ENCODE measurements at places on chromosomes 6 and 20. TPM values are rescaled to one million over a fixed set of nuclear protein-coding genes. Genes with fewer than 3 reads are reported as not detected.

GRCh38 chr6:69881322-69882151 lies 15.2 kb downstream of the COL19A1 start:
- DNase-seq: no peak

DNA sequence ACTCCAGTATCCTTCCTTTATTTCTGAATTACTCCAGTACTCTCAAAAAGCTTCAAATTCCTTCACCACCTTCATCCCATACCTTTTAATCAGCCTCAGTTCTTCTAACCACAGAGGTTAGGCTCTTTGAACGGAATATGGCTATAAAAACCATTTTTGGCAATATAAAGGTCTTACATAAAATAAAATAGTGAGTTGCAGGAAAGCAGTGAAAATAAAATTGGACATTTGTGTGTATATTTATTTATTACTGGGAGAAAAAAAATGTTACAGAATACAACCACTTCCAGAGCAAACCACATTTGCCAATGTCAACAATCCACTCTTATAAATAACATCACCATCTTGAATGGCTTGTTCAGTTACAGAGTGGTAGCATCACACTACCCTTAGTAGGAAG lies 7.7 kb downstream of the HDDC2 start:
- DNase-seq: no peak

GRCh38 chr6:148455674-148456558 lies 113.3 kb downstream of the SASH1 start:
- DNase-seq: no peak

- no peak for DNase-seq
These were observed 3.9 kb upstream of the SULF2 start for GRCh38 chr20:47789081-47789763.

DNA sequence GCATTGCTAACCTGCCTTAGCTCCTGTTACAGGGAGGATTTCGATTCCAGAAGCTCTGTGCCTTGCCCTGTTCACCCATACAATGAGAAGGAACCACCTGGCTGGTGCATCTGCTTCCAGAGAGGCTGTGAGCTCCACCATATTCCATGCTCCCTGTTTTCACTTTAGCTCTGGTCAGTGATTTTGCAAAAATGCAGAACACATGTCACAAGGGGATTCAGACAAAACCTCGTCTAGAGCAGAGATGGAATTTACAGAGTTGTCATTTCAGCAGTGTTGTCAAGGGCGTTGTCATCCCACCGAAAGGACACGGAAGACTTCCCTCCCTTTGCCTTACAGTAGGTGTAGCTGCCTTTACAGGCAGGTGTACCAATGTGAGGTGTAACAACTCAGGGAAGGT lies 223.0 kb upstream of the ARID1B start:
- DNase-seq: no peak

- peak; percentile 38 for DNase-seq
These were observed 14.3 kb downstream of the ID4 start for GRCh38 chr6:19851241-19852089.

GRCh38 chr6:142952614-142953013 lies 7.6 kb upstream of the HIVEP2 start:
- DNase-seq: no peak

GRCh38 chr20:54063992-54064676 lies 6.3 kb downstream of the BCAS1 start:
- DNase-seq: no peak

DNA sequence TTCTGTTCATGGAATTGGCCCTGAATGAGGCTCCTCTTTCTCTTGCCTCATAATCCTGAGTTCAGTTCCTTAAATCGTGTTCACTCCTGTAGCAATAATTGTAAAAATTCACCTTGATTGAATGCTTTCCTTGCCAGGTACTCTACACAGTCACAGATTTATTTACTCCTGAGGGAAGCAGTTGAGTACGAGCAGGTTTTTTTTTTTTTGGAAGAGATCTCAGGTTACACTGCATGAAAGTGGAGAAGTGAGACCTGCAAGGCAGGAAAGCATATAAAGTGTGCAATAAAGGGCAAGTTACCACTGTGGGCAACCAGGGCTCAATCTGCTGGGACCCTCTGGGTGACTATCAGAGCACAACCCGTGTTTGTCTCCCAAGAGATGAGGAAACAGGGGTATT lies 93.0 kb upstream of the DOK5 start:
- no peak for DNase-seq

GRCh38 chr6:141700819-141701218 lies 431.9 kb upstream of the GJE1 start:
- no peak for DNase-seq

DNA sequence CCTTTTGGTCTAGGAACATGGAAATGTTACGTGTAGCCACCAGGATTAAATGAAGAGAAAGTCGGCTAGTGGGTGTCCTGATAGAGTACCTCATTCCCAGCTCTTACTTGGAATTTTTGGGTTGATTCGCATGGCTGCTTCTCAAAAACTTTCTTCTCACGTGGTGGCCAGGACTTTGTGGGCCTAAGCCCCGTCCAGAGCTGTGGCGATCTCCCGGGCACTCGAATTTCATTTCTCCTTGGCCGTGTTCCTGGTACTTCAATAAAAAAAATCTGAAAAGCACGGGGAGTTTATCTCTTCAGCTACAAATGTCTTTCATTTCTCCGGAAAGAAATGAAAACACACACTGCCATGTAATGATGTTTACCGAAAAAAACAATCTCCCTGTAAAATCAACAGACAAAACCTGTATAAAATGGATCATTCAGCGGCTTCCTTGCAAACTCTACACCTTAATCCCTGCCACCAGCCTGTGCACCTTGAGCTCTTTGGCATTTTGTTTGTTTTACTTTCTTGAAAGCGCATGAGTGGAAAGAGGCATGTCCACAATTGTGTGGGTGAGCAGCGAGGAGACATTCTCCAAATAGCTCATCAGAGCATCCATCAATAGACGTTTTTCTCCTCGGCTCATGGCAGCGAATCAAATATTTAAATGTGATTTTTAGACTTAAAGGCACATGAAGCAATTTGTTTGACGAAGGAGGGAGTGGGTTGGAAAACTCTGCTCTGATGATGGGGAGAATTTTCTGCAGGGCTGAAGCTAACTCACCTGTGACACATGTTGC lies 173.1 kb downstream of the TFAP2C start:
- DNase-seq: no peak

DNA sequence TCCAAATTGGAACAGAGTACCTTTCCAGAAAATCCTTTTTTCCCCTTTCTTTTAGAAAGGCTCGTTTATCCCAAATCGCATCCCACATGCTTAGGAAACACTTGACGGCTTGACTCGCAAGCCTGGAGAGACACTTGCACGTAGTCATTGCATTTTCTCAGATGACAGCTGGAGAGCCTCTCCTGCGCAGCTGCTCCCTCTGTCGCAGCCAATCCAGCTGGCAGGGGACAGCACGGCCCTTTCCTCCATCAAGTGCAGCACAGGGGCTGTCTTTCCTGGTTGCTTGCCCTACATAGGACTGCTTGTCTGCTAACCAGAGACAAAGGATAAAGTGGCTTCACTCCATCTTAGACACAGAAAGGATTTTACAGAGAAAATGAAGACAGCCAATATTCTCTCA lies 77.6 kb upstream of the RGS17 start:
- DNase-seq: no peak

GRCh38 chr6:160431791-160432404 lies 83.7 kb downstream of the SLC22A3 start:
- no peak for DNase-seq

- no peak for DNase-seq
These were observed 71.6 kb downstream of the BANF2 start for GRCh38 chr20:17771206-17772004.

- no peak for DNase-seq
These were observed 15.0 kb downstream of the HSPA12B start for GRCh38 chr20:3747471-3747870.

- no peak for DNase-seq
These were observed 6.9 kb upstream of the FAM162B start for GRCh38 chr6:116772450-116772849.

- DNase-seq: peak; percentile 40
These were observed 99.8 kb downstream of the TFAP2A start for GRCh38 chr6:10315034-10315433.

DNA sequence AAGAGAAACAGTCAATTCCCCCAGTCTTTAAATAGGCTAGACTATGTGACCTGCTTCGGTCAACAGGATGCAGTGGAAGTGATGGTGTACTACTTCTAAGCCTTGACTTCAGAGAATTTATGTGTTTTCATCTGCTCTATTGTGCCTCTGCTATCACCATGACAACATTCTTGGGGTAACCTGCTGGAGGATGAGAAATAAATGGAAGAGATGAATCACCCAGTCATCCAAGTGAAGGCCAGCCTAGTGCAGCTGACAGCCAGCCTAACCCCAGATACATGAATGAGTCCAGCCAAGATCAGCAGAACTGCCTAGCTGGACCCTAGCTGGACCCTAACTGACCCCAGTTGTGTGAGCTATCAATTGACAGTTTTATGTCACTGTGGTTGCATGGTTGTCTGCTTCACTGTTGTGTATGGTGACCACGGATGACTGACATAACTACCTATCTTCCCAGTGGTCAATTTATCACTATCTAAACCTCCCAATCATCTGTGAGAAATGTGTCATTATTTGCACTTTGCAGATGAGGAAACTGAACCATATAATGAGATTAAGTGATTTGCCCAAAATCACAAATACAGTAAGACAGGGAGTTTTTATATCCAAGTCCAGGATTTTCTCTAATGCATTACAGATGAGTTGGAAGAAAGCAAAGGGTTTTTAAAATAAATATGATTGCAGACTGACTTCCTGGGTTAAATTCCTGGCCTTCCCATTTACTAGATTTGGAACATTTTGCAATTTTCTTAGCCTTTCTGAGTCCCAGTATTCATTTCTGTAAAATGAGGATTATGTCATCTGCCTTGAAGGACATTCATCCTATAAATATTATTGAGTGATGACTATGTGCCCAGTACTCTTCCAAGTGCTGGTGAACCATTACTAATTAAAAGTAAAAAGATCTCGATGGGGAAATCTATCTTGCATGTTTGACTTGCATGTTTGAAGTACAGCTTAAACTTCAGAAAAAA lies 136.4 kb upstream of the PLCB4 start:
- DNase-seq: no peak

DNA sequence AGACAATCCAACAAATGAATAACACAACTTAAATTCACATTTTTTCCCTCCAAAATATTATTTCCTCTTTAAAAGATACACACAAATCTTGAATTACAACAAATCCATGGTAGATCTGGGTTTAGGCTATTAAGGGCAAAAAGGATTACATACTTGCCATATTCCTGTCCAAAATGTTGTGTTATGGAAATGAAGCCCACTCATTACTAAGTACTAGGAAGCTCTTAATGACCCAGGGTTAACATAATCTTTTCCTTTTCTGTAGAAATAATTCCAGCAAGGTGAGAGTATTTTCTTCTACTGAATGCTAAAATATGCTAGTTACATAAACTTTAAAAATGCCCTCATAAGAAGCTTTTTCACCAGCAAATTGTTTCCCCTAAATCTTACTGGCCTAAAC lies 1.6 kb downstream of the SHPRH start:
- DNase-seq: no peak

DNA sequence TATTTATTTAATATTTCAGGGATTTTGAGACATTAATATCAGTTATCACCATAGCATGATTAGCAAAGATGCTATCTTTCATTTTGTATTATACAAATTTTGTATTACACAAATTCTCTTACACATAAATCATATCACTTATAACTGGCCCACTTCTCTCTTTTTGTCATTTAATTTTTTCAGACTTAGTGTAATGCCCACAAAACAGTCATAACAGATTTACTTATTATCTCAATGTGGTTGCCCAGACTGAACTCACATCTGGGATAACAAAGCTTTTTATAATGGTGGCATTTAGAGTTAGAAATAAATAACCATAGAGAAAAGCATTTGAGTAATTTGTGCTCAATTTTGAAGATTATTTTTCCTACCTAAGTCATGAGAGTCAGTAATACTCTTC lies 148.3 kb downstream of the TFAP2B start:
- DNase-seq: no peak

- DNase-seq: no peak
These were observed 187.7 kb downstream of the PDE7B start for GRCh38 chr6:136039185-136039584.

GRCh38 chr6:57324538-57324937 lies 7.1 kb downstream of the PRIM2 start:
- DNase-seq: no peak

- DNase-seq: no peak
These were observed 175.6 kb downstream of the DTNBP1 start for GRCh38 chr6:15487262-15487661.

DNA sequence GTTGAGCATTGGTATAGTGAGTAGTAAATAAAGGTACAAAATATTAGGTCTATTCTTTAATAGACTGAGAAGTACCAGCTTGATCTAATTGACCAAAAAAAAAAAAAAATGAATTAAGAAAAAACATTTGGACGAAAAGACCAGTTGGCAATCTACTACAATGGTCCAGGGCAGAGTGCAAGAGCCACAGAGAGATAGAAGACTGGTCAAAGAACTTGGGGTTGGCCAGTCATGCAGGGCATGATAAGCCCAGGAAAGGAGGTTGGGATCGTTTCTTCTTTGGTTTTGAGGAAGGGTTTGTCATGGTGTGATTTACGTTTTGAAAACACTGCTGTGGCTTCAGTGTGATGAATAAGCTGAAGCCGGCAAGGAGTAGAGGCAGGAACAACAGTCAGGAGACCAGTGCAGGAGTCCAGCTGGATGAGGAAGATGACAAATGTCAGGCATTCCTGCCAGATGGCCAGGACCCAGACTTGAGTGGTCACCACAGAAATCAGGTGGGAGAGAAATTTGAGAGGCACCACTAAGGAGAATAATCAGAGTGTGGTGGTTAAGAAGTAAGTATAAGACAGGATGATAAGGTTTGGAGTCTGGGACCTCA lies 14.0 kb downstream of the SMLR1 start:
- no peak for DNase-seq

GRCh38 chr20:49990271-49990720 lies 7.5 kb downstream of the SNAI1 start:
- DNase-seq: no peak

DNA sequence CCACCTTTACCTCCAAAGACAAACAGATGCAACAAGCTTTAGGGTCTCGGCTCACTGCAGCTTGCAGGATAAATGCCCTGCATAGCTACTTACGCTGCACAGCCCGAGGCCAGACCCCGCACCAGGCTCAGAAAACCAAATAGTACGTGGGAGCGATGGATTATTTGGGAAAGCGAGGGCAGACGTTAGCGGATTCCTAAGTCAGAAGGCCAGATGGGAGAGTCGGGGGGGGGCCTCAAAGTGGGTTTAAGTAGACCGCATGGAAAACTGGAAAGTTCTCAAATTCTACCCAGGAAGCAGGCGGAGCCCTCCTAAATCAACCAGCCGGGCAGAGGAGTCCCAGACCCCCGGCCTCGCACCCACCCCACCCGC lies 382 bp downstream of the SFT2D1 start:
- no peak for DNase-seq

The FOXF2 gene
- total RNA-seq: not detected

The RSPO3 gene
- not detected for total RNA-seq

The LRRC73 gene
- total RNA-seq: 1.4 TPM

The BFSP1 gene
- 3.0 TPM for total RNA-seq

The PHACTR3 gene
- 0.30 TPM for total RNA-seq

The HLA-DPB1 gene
- 23.9 TPM for total RNA-seq

The PANK2 gene
- 60.3 TPM for total RNA-seq

The PHF1 gene
- 63.6 TPM for total RNA-seq

The ENPP5 gene
- 10.8 TPM for total RNA-seq

The CNBD2 gene
- 3.8 TPM for total RNA-seq

The CAP2 gene
- total RNA-seq: 7.2 TPM

The RSPO4 gene
- 8.5 TPM for total RNA-seq

The GTSF1L gene
- total RNA-seq: not detected
